ENCODE measurements at places on chromosomes 11 and 22.

DNA sequence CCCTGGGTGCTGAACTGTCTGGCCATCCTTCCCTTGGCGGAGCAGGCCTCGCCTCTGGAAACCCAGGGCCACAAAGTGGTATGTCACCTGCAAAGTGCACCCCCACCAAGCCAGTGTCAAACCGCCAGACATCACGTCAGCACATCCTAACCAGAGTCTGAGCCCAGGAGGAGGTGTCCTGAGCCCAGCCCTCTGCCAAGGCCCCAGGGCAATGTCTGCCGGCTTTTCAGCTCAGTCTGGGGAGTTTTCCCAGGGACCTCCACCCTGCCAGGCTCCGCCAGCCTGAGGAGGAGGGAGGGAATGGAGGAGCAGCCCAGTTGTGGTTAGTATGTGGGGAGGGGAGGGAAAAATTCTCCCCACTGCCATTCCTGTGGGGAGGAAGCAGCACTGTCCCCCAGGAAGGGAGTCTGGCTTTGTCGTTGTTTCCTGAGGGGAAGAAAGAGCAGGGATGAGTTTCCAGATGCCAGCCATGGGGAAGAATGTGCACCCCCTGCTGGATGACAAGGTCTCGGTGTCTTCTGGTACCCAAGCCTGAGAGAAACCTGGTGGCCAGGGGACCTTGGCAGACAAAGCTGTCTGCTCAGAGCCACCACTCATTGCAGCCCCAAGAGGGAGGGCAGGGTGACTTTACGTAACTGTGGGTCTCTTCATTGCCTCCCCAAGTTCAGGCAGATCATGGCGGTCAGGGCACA lies 81.4 kb upstream of the CD82 start:
- DNase-seq: no peak

DNA sequence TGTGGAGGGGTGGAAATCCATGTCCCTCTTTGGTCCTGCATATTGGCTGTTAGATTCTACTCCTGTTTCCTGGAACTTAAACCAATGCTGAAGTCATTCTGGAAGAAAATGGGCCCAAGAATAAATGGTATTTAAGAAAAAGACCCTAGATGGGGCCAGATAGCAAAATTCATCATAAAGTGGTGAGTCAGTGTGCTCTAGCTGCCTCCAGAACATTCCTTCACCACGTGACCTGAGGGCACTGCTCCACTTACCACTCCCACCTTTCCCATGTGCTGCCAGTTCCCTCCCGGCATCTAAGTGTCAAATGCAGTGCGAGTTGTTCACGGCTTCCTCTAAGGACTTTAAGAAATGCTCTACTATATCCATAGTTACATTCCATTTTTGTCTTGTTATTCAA lies 30.9 kb upstream of the NAP1L4 start:
- DNase-seq: no peak

GRCh38 chr11:3022300-3022967 lies 30.3 kb upstream of the NAP1L4 start:
- no peak for DNase-seq

DNA sequence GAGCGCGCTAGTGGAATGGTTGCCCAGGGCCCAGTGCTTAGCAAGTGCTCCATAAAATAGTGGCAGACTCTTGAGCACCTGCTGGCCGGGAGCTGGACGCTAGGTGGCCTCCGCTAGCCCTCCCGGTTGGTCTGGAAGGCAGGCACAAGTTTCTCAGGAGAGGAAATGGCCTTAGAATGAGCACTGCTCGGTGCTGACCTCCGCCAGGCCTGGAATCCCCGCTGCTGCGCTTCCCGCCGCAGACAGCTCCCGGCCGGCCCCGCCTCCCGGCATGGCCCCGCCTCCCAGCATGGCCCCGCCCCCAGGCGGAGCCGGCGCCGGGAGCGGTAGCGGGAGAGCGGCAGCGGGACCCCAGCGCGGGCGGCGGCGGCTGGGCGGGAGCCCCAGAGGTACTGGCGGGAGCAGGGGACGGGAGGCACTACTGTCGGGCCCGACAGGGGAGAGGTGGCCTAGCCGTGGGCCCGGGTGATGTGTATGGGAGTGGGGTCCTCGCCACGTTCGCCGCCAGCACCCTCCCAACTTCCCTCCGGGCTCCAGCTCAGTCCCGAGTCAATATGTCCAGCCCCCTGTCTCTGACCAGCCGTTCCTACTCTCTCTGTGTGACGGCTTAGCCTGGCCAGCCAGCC lies at the start of gene SIPA1:
SIPA1 (plus strand) TSS at position 308 of the 626 bp plus-strand sequence. CDS start 2,821 bp downstream, outside the sequence.
- peak; percentile 70 for DNase-seq

DNA sequence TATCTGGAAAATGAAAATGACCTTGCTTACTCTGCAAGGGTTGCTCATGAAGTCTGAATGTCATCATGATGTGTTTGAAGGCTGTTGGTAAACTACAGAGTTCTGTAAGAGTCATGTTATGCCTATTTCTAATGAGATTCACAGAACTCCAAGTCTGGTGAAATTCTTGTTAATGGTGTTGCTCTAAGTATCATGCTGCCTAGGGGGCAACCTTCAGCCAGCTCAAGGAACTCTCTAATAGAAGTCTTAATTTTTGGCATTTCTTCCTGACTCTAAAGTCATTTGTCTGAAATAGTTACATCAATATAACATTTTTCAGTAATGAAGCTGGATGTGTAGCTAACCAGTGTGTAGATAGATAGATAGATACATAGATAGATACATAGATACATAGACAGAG lies 302.8 kb downstream of the FAT3 start:
- DNase-seq: no peak

DNA sequence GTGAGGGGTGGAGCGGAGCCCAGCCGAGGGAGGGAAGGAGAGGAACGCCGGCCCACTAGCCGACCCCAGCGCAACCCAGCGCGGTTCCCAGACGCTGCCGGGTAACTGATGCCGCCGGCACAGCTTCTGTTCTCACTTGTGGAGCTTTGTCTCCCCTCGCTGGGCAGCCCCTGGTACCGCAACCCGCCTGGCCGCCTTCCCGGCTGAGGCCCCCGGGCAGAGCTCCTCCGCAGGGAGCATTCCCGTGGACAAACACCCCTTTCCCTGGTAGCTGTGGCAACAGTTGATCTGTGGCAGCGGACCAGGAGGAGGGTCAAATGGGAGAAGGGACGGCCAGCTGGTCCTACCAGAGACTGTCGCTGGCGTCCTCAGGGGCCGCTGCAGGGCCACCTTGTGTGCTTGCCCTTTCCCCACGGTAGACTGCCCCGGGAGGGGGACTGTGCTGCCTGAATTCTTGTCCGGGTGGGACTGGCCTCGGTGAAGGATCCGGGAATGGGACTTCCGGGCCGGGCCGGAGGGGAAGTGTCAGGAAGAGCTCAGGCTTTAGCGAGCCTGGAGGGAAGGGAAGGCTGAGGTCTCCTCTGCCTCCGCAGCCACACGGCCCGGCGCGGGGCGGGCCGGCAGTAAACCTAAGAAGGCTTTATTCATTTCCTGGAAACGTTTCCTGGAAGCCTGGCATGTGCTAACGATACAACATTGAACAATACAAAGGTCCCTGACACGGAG lies 468.0 kb downstream of the OPCML start:
- DNase-seq: no peak

GRCh38 chr11:11780858-11781257 lies 60.9 kb upstream of the USP47 start:
- no peak for DNase-seq

GRCh38 chr22:48921411-48921903 lies 906.2 kb downstream of the BRD1 start:
- no peak for DNase-seq

GRCh38 chr11:122709039-122709760 lies 53.7 kb downstream of the UBASH3B start:
- DNase-seq: no peak

- no peak for DNase-seq
These were observed 53.7 kb downstream of the FBXO7 start for GRCh38 chr22:32528316-32528715.

DNA sequence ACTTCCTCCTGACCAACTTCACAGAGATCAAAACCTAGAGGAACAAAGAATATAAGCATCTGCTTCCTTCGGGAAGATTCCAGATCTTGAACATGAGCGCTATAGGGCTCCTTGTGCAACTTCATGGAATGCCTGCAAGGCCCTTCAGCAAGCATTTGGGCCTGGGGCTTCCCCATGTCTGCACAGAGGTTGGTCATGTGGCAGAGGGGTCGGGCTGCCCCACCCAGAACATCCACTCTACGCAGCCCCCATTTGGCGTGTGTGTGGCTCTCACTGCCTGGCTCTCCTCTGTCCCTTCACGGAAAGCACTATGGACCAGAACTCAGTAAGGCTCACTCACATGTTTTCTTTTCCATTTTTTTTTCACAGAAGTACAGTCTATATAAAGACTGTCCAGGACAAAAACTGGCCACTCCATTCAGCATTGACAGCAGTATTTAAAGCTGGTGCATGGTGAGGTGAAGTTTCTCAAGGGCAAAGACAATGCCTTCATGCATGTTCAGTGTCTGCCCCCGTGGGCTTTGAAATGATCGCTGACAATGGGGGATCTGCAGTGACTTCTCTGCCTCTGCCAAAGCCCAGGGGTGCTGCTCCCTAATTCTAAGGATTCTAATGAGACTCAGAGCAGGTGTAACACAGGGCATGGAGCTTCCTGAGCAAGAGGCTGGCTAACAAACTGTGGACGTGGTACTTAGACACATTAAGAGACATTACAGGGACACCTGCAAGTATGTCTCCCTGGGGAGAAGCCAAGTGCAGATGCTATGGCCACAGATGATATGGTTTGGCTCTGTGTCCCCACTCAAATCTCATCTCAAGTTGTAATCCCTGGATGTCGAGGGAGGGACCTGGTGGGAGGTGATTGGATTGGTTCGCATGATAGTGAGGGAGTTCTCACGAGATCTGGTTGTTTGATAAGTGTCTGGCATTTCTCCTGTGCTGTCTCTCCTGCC lies 66.5 kb upstream of the PITPNB start:
- no peak for DNase-seq

DNA sequence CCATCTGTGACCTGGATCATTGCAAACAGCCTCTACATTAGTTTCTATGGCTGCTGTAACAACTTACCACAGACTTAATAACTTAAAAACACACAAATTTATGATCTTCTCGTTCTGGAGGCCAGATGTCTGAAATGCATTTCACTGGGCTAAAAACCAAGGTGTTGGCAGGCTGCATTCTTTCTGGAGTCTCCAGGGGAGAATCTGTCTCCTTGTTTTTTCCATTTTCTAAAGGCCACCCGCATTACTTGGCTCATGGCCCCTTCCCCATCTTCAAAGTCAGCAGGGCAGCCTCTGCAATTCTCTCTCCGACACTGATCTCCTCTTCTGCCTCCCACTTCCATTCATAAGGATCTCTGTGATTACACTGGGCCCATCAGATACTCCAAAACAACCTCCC lies 11.6 kb downstream of the SCGB1A1 start:
- no peak for DNase-seq

GRCh38 chr11:12810568-12810894 lies 136.3 kb downstream of the TEAD1 start:
- DNase-seq: no peak

DNA sequence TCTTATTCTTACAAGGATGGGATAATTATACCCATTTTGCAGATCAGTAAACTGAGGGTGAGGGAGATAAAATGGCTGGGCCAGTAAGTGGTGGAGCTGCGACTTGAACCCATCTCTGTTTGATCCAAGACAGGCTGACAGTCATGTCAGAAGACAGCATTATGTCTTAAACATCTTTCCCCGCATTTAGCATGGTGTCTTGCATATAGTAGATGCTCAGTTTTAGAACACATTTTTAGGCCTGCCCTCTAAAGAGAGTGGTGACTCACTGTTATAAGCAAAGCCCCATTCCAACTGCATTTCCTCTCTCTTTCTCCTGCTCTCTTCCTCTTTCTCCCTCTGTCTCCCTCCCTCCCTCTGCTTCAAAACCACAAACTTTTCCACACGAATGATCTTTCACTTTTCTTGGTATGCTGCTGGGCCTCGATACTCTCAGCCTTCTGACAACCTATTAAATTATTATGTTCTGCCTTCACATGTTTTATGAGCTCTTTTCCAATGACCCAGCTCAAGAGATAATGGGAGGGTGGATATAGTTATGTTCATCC lies 25.2 kb downstream of the CWC15 start:
- DNase-seq: no peak

GRCh38 chr11:34909415-34909814 lies 6.8 kb downstream of the APIP start:
- DNase-seq: no peak

GRCh38 chr22:17888855-17889254 lies 114.6 kb upstream of the BID start:
- no peak for DNase-seq

DNA sequence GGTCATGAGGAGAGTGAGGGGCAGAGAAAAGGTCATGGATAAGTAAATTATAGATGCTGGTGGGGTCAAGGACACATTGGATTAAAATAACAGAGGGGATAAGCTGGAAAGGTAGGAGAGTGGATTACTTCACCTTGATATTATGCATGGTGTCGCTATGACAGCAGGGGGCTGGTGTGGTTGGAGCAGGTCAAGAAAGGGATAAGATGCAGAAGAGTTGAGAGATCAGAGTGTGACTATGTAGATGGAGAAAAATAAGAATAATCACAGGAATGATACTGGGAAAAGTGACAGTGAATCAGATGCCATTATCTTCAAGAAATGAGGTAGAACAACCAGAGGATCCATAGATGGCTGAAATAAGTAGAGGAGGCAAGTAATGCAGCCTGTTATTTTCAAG lies 29.4 kb upstream of the AMOTL1 start:
- no peak for DNase-seq

DNA sequence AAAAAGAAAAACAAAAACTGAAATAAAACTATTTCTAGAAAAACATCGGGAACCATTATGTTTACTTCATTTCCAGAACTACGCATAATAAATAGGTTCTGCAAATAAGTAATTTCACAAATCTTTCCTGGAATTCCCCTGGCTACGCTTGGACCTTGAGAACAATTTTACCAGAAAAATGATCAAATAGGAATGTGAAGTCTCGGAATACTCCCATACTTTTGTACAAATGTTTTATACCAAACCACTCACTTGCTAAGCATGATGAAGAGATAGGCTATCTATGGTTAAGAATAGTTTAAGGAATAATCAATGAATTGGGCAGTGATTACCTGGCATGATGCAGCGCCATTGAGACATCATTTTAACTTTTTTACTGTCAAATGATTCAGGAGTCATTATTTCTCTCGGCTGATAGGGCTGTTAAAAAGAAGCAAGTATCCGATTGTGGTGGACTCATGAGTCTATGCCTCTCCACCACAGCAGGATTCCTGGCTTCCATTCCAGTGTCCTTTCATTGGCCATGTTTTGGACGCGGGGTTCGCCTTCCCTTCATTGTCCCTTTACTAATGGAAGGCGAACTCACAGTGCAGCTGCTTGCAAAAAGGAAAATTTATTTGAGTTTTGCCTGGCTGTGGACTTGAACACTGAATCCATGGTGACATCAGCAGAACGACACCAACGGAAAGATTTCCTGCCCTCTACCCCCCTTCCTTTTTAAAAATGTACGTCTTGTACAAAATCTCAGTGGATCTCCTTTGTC lies 39.9 kb upstream of the BLID start:
- no peak for DNase-seq

- no peak for DNase-seq
These were observed 52.5 kb upstream of the C11orf58 start for GRCh38 chr11:16685914-16686313.

- no peak for DNase-seq
These were observed 10.8 kb downstream of the TP53I11 start for GRCh38 chr11:44939673-44940395.

All from activated CD4-positive, alpha-beta T cell treated with anti-CD3 and anti-CD28 coated beads for 4 hours (primary cell).